GM20000 (cell line): ENCODE measurements at places on chromosomes 2 and 18.

DNA sequence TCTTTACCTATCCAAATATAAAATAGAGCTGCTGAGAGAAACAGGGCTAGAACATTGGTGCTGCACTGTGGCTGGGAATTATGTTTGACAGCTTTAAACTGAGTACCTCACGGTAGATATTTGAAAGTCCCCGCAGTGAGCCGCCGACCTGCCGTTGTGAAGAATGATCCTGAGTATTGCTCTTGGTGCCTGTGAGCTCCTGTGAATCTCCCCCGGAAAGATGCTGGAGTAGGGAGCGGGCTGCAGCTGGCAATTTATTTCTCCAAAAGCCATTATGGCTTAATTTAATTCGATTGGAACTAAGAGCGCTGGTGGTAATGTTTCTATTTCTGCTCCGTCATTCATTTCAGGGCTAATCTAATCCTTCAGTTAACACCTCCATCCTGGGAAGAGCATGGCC lies 129.4 kb upstream of the TPO start:
- DNase-seq = no peak

GRCh38 chr2:201915446-201915845 lies 109.1 kb downstream of the CDK15 start:
- DNase-seq = no peak

DNA sequence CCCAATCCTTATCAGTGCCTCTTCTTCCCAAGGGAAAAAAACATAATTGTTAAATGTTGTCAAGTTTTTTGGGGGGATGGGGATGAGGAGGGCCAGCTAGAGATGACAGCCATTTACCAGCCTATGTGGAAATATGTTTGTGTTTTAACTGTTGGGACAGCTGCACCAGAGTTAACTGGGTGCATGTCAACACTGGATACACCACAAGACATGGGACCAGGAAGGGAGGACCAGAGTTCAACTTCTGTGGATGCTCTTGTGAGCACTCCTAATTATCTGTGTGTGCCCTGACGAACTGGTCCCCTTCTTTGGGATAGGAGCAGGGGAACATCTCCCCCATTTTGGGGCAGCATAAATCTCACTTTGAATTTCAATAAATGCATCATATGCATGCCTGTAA lies 66.1 kb upstream of the FZD5 start:
- no peak for DNase-seq

DNA sequence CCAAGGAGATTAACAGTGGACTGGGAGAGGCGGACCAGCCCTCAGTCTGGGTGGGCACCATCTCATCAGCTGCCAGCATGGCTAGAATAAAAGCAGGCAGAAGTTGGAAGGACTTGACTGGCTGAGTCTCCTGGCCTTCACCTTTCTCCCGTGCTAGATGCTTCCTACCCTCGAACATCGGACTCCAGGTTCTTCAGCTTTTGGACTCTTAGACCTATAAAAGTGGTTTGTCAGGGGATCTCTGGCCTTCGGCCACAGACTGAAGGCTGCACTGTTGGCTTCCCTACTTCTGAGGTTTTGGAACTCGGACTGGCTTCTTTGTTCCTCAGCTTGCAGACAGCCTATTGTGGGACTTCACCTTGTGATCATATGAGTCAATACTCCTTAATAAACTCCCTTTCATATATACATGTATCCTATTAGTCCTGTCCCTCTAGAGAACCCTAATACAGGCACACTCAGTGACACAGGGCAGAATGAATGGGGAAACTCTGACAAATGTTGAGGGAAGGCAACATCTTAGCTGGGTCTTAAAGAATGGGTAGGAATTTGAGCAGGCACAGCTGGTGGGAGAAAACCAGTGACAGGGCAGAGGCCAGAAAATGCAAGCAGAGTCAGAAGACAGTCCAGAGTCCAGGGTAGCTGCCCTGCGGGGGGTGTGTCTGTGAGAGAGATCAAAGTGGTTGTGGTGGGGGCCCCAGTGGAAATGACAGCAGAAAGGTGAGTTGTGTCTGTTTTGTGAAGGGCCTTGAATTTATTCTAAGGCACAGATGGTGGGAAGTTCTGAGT lies 108.1 kb upstream of the CD302 start:
- DNase-seq = no peak

GRCh38 chr2:71460595-71461303 lies 7.4 kb downstream of the DYSF start:
- DNase-seq = peak; percentile 59

- no peak for DNase-seq
Observed at GRCh38 chr18:13485182-13485581, 241.2 kb downstream of the FAM210A start.

GRCh38 chr2:41719756-41720155 lies 328.1 kb upstream of the PKDCC start:
- no peak for DNase-seq

- DNase-seq = peak; percentile 72
Observed at GRCh38 chr2:74037379-74037860, 52.7 kb downstream of the TET3 start.

DNA sequence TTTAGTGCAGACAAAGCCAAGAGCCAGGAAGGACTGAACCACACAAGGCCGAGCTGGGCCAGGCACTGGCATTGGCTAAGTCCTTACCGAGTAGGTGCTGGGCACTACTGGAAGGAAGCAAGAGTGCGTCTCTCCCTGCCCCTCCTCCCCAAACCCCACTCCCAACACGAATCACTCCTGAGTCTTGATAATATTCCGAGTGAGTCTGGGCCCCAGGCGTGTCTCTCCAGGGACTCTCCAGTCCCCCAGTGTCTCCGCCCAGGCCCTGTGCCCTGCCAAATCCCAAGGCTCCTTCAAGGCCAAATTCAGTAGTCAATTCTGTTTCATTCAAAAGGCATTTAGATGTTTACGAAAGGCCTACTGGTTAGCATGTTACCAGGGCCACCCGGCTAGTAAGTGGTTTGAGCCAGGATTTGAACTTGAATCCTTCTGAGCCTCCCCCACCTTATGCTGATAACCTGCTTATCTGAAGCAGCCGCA lies 82.8 kb downstream of the GLI2 start:
- no peak for DNase-seq

- DNase-seq = no peak
Observed at GRCh38 chr2:63003351-63003750, 47.3 kb upstream of the OTX1 start.

DNA sequence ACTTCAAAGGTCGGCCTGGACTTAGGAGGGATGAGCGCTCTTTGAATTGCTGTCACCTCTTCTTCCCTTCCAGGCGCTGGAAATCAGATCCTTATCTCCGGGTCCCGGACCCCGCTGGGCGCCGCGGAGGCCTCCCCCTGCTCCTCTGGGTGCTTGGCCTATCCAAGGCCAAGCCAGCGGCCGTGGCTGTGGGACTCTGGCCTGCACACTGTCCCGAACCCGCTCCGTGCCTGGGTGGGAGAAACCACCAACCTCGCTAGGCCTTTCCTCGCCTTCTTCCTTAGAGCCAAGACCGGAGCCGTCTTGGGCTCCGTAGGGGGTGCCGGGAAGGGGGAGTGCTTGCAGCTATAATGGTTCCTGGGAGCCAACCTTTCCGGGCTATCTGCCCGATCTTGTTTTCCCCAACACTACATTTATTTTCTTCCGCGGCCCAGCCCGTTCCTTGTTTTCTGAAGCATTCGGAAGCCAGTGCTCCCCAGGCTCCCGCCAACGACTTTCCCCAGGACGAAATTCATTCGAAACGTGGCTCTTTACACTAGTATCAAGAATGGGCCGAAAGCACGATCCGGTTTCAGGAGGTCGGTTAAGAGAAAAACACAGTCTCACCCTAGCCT lies 2.4 kb downstream of the OSR1 start:
- DNase-seq = peak; percentile 13

DNA sequence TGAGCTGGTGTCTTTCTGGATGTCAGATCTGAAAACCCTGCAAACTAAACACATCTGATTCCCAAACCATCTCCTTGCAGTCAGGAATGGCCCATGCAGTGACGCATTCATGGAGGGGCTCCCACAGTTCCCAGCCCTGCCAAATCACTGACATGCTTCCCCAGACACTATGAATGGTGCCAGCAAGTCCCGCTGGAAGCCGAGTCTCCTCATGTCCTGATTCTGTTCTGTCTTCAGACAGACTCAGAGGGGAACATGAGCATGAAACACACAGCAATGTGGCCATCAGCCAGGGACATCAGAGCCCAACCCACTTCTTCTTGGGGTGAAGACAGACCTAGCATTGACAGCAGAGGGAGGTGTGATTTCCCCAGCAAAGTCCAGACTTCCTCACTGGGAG lies 83.7 kb downstream of the TTC32 start:
- DNase-seq = no peak

- no peak for DNase-seq
Observed at GRCh38 chr2:77796397-77796796, 274.2 kb upstream of the LRRTM4 start.

DNA sequence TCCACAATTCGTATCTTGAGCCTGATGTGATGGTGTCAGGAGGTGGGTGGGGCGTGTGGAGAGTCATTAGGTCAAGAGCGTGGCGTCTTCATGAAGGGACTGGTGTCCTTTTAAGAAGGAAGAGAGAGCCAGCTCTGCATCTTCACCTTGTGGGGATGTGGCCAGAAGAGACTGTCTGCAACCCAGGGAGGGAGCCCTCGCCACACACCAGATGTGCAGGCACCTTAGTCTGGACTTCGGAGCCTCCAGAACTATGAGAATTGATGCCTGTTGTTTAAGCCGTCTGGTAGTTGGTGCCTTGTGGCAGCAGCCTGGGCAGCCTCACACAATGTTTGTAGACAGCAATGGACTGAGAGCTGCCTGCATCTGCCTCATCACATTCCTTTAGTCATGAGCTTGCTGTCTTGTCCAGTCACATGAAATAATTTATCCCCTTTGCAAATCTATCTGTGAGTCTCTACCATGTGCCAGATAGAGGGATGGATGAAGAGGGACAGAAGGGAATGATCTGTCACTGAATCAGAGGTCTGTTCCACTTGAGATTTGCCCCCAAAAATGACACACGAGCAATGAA lies 61.0 kb downstream of the MYT1L start:
- no peak for DNase-seq

GRCh38 chr2:13003500-13003899 lies 286.8 kb downstream of the TRIB2 start:
- no peak for DNase-seq

DNA sequence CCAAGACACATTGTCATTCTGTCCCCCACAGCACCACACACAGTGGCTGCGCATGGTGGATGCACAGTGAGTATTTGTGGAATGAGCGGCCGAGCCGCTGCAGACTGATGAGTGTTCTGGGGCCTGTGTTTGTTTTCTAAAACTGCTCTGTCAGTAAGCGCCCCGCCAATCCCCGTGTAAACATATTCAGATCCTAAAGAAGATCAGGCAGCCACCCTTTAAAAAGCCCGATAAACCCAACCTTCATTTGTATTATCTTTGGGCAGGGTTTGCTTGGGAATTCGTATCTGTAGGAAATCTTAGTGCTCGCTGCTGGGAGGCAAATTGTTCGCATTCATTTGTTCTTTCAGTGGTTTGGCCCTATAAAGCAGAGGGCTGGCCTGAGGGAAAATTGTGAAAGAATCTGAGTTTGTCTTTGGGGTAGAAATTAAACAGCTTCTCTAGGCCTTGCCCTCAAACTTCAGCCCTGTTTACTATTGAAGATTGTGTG lies 68.6 kb downstream of the TGOLN2 start:
- DNase-seq = no peak

- DNase-seq = no peak
Observed at GRCh38 chr2:3195641-3196476, 181.8 kb downstream of the EIPR1 start.

DNA sequence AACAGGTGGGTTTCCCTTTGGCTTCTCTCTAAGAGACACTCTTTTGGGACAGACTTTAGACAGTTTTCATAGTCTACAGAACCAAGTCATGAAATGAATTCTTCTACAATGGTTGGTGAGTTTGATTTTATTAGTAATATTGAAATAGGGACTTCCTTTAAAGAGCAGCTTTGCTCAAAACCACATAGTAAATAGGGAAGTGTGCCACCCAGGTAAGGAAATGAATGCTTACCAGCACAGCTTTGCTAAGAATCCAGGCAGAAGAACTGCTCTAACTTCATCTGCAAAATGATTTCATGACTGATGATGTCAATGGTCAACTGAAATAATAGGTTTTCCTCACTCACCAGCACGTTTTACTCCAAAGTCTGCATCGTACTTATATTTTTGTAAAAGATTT lies 89.2 kb downstream of the NYAP2 start:
- DNase-seq = no peak

GRCh38 chr2:200993097-200993496 lies 29.6 kb upstream of the ORC2 start:
- DNase-seq = no peak

DNA sequence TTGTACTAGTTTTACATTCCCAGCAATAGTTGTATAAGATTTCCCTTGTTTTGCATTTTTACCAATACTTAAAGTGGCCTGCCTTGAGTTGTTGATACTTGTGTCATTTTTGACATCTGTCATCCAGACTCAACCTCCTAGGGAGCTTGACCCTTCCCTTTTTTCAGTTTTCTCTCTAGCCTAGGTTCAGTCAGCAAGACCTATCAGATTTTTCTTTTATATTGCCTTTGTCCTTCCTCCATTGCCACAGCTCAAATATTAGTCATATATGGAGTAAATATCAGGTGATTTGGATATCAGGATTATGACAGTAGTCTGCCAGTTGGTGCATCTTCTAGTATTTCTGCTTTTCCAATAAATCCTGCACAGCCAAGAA lies 13.4 kb downstream of the CENPO start:
- DNase-seq = no peak

GRCh38 chr2:69260666-69261065 lies 126.4 kb downstream of the GFPT1 start:
- DNase-seq = no peak

GRCh38 chr2:137302957-137303356 lies 537.6 kb downstream of the THSD7B start:
- no peak for DNase-seq

DNA sequence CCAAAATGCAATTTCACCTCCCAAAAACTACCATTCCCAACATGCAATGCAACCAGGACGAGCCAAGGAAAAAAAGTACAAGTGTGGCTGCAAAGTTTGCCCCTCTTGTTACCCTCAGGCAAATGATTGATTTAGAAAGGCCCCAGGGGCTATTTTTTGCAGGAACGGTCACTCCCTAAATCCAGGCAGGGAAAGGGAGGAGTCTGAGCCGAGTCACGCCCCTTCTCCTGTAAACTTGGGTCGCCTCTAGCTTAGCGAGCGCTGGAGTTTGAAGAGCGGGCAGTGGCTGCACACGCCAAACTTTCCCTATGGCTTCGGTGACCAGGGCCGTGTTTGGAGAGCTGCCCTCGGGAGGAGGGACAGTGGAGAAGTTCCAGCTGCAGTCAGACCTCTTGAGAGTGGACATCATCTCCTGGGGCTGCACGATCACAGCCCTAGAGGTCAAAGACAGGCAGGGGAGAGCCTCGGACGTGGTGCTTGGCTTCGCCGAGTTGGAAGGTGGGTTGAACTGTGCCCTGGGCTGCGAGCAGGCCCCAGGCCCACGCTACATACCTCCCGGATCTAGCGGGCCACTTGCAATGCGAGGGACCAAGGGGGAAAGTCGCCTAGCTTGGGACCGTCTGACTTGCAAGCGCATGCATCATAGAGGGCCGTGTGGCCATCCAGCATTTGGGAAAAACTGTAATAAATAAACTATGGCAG lies at the start of gene GALM:
Gene GALM (plus strand): TSS at position 261 of the 702 bp plus-strand sequence. CDS start 48 bp downstream, at position 309.
- DNase-seq = peak; percentile 38

- peak; percentile 38 for DNase-seq
Observed at GRCh38 chr2:25514043-25514637, 159.2 kb downstream of the DTNB start.

GRCh38 chr2:216590780-216591179 lies 42.4 kb upstream of the IGFBP2 start:
- no peak for DNase-seq

- no peak for DNase-seq
Observed at GRCh38 chr18:49613641-49614151, 51.8 kb downstream of the LIPG start.
